Body of pancreas (tissue), 4 donors: ENCODE measurements at places on chromosomes 6 and 20.

- no peak overlapping the region for H3K4me3 ChIP-seq
- H3K27me3 ChIP-seq, result no peaks in the 10 kb centered on the region
- peak overlapping the region; percentile 61 for H3K27ac ChIP-seq
- H3K4me1 ChIP-seq, result peaks cover 62% of the 10 kb centered on the region
These were observed 79.3 kb upstream of the ARMC2 start for GRCh38 chr6:108768792-108769524.

DNA sequence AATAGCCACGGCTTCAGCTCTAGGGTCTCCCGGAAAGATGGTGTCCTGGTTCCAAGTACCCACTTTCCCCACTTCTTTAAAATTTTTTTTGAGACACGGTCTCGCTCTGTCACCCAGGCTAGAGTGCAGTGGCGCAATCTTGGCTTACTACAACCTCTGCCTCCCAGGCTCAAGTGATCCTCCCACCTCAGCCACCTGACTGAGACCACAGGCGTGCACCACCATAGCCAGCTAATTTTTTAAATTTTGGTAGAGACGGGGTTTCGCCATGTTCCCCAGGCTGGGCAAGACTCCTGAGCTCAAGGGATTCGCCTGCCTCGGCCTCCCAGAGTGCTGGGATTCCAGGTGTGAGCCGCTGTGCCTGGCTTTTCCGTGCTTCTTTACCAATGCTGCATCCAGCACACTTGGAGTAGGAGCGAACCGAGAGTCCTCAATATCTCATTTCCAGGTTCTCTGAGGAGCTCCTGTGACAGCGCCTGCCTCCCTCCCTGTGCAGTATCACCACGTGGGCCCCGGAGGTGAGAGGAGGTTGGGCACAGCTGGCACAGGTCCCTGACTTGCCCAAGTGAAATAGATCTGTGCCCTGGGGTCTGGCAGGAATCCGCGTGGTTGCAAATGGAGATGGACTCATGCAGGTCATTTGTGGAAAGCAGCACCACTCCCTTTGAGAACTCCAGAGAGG is 37.3 kb downstream of the EZR start:
- H3K27ac ChIP-seq, result peak overlapping the region; percentile 86
- H3K4me1 ChIP-seq, result peaks cover 35% of the 10 kb centered on the region
- peaks cover 6% of the 10 kb centered on the region for H3K36me3 ChIP-seq
- H3K4me3 ChIP-seq, result no peak overlapping the region

DNA sequence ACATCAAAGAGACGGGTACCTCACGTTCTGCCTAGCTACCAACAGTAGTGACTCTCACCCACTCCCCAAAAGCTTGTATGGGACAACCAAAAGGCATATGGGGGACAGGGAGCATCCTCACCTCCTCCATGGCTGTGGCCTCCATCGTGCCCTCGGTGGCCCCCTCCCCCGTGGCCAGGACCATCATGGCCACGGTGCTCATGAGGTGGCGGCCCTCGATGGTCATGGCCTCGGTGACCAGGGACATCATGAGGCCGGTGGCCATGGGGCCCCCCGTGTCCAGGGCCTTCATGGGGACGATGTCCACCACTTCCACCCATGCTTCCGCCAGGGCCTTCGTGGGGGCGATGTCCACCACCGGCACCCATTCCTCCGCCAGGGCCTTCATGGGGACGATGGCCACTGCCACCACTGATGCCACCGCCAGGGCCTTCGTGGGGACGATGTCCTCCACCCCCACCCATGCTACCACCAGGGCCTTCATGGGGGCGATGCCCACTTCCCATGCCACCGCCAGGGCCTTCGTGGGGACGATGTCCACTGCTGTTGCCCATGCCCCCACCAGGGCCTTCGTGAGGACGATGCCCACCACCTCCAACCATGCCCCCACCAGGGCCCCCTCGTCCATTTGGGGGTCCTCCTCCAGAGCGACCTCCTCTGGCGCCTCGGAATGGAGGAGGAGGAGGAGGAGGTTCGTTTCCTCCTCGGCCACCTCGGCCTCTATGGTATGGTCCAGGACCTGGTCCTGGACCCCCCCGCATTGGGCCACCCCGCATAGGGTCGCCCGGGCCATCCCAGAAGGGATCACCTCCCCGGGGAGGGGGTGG is 15.0 kb downstream of the PPP1R10 start:
- no peak for DNase-seq
- no peak overlapping the region for H3K4me3 ChIP-seq
- H3K4me1 ChIP-seq, result no peaks in the 10 kb centered on the region
- H3K36me3 ChIP-seq, result peaks cover 49% of the 10 kb centered on the region

- no peaks in the 10 kb centered on the region for H3K36me3 ChIP-seq
- DNase-seq, result no peak
- peak overlapping the region; percentile 11 for H3K4me3 ChIP-seq
- peaks cover 13% of the 10 kb centered on the region for H3K4me1 ChIP-seq
- peaks cover 19% of the 10 kb centered on the region for H3K27me3 ChIP-seq
These were observed 3.1 kb upstream of the TFAP2B start for GRCh38 chr6:50815436-50816114.

GRCh38 chr6:13708736-13709135 is 2.9 kb downstream of the RANBP9 start:
- peaks cover 32% of the 10 kb centered on the region for H3K4me1 ChIP-seq
- peak overlapping the region; percentile 55 for H3K4me3 ChIP-seq
- no peak for DNase-seq
- no peaks in the 10 kb centered on the region for H3K27me3 ChIP-seq

- H3K4me3 ChIP-seq, result no peak overlapping the region
- no peaks in the 10 kb centered on the region for H3K36me3 ChIP-seq
- no peaks in the 10 kb centered on the region for H3K27me3 ChIP-seq
- no peak overlapping the region for H3K27ac ChIP-seq
- H3K4me1 ChIP-seq, result peaks cover 4% of the 10 kb centered on the region
These were observed 92.1 kb downstream of the EPB41L2 start for GRCh38 chr6:130970839-130971410.

DNA sequence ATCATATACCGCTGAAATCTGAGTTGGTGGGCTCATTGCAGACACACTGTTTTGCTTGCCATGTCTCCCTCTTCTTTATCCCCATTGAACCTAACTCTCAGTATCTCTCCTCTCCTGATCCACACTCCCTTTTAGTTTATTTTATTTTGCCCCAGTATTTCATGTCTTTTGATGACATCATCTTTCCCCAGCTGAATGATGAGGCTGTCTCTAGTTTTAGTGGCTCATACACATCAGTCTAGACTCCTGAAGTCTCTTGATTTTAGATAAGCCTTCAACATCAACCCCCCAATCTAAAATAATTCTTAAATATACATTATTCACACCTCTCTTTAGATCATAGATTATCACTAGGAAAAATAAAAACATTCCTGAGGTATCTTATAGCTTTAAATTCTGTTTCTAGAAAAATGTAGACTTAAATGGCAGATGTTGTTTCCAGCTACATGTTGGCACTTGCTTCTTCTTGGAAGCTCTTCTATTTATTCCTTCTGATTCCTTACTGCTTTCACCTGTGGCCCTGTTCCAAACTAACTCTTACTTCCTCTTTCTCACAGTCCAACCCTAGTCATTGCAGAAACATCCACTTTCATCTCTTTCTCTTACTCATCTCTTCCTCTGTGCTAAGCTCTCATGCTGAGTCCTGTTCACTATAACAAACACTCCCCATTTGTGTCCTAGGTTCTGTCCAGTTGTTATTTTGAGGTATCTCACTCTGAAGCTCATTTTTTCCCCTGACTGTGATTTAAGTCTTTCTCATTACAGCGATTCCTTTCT is 191.9 kb upstream of the SLC35B3 start:
- no peak overlapping the region for H3K27ac ChIP-seq
- H3K27me3 ChIP-seq, result no peaks in the 10 kb centered on the region
- H3K36me3 ChIP-seq, result no peaks in the 10 kb centered on the region
- H3K4me3 ChIP-seq, result no peak overlapping the region

DNA sequence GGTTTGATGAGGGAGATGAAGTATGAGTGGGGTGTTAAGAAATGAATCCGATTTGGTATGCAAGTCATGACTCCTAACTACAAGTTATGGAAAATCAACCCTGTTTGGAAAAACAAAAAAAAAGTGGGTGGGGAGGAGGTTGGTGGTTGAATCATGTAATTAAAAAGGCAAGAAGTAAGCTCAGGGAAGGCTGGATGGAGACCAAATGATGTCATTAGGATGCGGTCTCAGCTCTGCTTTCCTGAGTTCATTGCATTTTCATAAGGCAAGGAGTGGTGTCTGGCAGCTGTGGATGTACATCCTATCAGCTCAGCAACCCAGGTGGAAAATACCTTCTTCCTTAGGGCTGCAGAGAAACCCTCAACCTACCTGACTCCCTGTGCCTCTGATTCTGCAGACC is 60.4 kb upstream of the AKAP12 start:
- H3K36me3 ChIP-seq, result no peaks in the 10 kb centered on the region
- no peak overlapping the region for H3K4me3 ChIP-seq
- no peaks in the 10 kb centered on the region for H3K27me3 ChIP-seq
- no peak for DNase-seq
- H3K27ac ChIP-seq, result no peak overlapping the region
- no peaks in the 10 kb centered on the region for H3K4me1 ChIP-seq

DNA sequence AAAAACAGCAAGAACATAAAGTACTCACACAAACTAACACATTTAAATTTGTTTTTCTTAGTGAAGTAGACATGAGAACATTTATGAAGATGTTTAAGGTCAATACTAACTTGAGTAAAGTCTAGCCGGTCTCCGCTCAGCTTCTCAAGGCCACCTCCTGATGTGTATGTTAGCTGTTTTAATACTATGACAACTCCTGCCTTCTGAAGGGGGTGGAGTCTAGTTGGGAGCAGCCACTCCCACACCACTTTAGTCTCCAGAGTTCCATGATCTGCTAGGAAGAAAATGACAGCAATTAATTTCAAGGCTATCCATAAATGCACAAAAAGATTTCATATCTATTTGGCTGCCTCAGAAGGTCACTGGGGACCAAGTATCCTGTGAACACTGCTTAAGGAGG is at the start of gene GSTA3:
Gene GSTA3, minus strand, starts transcription at position 168 of the 400 bp plus-strand sequence. CDS start 3,864 bp downstream, outside the sequence.
- H3K27me3 ChIP-seq, result no peaks in the 10 kb centered on the region
- peaks cover 15% of the 10 kb centered on the region for H3K4me1 ChIP-seq
- peak; percentile 64 for DNase-seq
- H3K27ac ChIP-seq, result no peak within 1 kb of the TSS
- no peaks in the 10 kb centered on the region for H3K36me3 ChIP-seq

DNA sequence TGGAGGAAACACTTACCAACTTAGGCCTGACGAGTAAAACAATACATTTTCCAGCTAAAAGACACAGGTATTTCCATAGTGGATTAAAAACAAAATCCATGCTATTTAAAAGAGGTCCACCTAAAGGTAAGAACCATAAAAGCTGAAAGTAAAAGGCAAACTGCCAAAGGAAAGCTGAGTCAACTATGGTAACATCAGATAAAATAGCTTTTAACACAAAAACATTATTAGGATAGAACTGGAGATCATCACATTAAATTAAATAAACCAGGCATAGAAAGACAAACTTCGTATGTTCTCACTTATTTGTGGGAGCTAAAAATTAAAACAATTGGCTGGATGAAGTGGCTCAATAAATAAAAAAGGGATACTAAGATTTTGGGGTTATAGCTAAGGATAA is 166.8 kb upstream of the SLC22A16 start:
- H3K4me1 ChIP-seq, result no peaks in the 10 kb centered on the region
- no peaks in the 10 kb centered on the region for H3K36me3 ChIP-seq
- H3K27ac ChIP-seq, result no peak overlapping the region

- no peak overlapping the region for H3K27ac ChIP-seq
- H3K27me3 ChIP-seq, result no peaks in the 10 kb centered on the region
- H3K4me3 ChIP-seq, result no peak overlapping the region
- H3K36me3 ChIP-seq, result no peaks in the 10 kb centered on the region
- no peaks in the 10 kb centered on the region for H3K4me1 ChIP-seq
These were observed 21.6 kb downstream of the LY86 start for GRCh38 chr6:6610031-6610591.

GRCh38 chr6:64497634-64498033 is 862.0 kb downstream of the PHF3 start:
- DNase-seq, result no peak
- no peaks in the 10 kb centered on the region for H3K36me3 ChIP-seq
- H3K4me3 ChIP-seq, result no peak overlapping the region
- no peaks in the 10 kb centered on the region for H3K4me1 ChIP-seq

GRCh38 chr20:58884966-58885365 is 32.5 kb downstream of the GNAS start:
- H3K4me1 ChIP-seq, result no peaks in the 10 kb centered on the region
- no peak for DNase-seq
- no peak overlapping the region for H3K4me3 ChIP-seq
- no peak overlapping the region for H3K27ac ChIP-seq
- no peaks in the 10 kb centered on the region for H3K36me3 ChIP-seq

DNA sequence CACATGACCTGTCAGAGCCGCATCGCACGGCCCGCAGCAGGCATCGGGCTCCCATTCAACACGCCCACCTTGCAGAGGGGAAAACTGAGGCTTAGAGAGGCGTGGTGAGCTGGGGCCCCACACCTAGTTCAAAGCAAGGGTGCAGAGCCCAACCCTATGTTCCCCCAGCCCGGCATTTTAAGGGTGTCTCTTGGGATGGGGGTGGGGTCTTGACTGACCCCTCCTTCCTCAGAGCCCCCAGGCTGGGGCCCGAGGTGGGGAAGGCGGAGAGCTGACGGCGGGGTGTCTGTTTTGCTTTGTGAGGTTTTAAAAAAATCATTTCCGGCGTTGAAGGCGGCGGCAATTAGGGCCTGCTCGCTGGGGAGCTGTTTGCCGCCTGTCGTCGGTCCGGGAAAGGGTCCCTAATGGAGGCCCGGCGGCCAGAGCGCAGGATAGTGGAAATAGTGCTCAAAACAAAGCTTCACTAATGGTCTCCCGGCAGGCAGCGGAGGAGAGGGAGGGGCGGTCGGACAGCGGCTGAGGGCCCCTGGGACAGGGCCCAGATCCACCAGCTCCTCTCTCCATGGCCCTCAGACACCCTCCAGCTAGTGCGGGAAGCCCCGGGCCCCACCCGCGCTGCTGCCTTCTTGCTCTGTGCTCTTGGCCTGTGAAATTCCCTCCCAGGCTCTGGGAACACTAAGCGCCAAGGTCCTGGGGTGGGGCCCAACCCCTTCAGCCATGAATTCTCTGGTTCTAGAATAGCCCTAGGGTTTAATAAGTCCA is 11.9 kb downstream of the VSTM2L start:
- H3K4me3 ChIP-seq, result no peak overlapping the region
- H3K36me3 ChIP-seq, result no peaks in the 10 kb centered on the region
- DNase-seq, result no peak
- no peak overlapping the region for H3K27ac ChIP-seq
- peaks cover 5% of the 10 kb centered on the region for H3K27me3 ChIP-seq
- H3K4me1 ChIP-seq, result peaks cover 12% of the 10 kb centered on the region

- no peak overlapping the region for H3K27ac ChIP-seq
- no peak for DNase-seq
- H3K36me3 ChIP-seq, result no peaks in the 10 kb centered on the region
- no peak overlapping the region for H3K4me3 ChIP-seq
These were observed 75.2 kb upstream of the PMEPA1 start for GRCh38 chr20:57785061-57785460.

DNA sequence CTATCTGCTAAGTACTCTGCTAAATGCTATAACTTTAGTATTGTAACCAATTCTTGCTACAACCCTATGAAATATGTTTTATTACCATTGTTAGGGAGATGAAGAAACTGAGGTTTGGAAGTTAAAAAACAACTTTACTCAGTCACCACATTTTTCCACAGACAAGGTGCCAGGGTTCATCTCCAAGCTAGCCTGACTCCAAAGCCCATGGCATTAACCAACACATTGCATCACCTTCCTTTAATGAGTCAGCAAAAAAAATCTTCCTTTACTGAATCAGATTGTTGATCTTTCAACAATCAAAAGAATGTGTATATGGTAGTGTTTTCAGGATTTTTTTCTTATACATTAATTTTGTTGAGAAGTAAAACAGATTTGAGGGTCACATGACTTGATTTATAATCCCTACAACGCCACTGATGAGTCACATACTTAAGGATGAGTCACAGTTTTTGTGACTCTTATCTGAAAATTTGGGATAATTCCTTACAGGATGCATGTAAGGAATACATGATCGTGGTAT is 41.5 kb downstream of the MAN1A1 start:
- no peak overlapping the region for H3K4me3 ChIP-seq
- H3K36me3 ChIP-seq, result peaks cover 2% of the 10 kb centered on the region
- H3K4me1 ChIP-seq, result peaks cover 23% of the 10 kb centered on the region
- no peak overlapping the region for H3K27ac ChIP-seq
